Ecto neural progenitor cell (in vitro differentiated cells): ENCODE measurements at places on chromosomes 3 and 15.

DNA sequence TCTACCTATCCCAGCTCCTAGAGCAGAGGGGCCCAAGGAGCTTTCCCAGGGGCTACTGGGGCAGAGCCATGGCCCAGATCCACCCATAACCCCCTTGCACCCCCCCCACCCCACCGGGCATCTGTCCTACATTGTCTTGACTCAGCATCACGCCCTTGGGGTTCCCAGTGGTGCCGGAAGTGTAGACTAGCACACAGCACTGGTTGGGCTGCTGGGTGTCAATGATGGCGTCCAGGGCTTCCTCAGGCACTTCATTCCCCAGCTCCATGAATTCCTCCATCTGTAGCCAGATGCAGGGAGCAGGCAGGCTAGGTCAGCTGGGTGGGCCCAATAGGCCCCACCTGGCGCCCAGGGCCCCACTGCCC lies 33.2 kb downstream of the IDH3A start:
- DNase-seq = no peak

GRCh38 chr3:98971169-98971681 lies 69.7 kb upstream of the DCBLD2 start:
- no peak for DNase-seq

GRCh38 chr3:17307482-17307881 lies 422.7 kb downstream of the PLCL2 start:
- DNase-seq = no peak

DNA sequence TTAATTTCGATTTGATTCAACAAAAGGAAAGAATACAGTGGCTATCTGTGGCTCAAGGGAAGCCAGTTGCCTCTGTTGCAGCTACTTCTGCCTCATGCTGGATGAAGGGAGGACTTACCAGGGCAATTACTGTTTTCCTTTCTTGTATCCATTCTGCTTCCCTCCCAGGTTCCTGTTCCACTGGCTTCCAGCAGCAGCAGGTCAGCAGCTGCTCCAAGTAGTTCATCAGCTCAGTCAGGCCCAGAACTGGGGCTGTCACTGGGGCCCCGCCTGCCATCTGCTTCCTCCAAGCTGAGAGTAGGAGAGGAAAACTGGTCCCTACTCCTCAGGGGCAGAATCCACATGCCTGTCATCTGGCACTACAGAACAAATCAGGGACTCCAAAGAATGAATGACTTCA lies 48.6 kb upstream of the ULK4 start:
- no peak for DNase-seq

DNA sequence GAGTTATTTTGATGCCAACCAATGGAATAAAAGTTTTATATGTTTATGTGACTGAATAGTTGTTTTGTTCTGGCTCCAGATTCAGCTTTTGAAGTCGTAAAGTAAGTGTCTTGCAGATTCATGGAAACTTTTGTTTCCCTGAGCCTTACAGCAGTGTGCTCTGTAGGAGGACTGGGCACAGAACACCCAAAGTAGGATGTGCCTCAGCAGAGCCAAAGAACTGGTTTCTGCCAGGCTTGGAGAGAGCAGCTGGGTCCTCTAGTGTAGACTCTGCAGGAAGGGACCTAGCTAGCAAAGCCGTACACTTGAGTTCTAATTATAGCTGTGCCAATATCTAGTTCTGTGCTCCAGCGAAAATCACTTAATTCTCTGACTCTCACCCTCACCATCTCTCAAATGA lies 261.2 kb upstream of the DNAJC19 start:
- no peak for DNase-seq

DNA sequence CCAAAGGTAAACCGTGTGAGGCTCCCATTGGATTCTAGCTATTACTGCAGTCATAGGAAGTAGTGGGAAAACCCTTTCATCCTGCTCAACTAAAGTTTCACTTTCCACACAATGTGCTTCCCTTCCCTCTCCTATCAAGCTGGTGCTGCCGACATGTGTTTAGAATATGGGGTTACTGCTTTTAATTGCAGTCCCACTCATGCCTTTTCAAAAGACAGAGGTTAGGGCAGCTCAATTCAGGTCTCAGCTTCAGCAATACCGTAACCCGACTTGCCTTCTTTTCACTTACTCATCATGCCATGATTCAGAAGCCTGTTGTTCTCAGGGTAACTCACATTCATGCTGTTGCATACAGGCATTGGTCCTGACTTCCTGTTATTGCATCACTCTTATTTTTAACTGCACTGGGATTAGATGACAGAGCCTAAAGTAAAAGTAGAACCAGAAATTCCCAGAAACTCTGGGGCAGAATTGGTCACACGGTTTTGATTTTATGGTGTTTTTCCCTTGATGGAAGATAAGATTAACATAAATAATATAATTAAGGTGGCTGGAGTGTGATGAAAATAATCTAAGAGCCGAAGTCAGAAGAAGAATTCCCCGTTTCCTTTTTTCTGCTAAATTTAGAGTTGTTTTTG lies 45.7 kb downstream of the C2CD4B start:
- DNase-seq = no peak

DNA sequence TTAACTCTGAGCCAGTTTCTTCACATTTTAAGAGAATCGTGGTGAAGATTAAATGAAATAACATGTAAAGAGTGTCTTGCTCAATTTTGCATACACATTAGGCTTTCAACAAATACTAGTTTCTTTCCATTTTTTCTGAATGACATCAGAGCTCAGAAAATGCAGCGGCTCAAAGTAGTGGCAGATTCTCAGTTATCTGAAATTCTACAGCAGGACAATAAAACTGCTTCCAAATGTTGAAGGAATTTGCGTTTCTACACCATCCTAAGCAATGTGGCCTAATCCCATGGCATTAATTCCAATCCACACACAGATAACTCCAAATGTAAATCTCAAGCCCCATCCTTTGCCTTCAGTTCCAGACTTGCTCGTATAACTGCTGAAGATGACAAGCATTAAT lies 115.8 kb downstream of the PLCH1 start:
- DNase-seq = no peak

DNA sequence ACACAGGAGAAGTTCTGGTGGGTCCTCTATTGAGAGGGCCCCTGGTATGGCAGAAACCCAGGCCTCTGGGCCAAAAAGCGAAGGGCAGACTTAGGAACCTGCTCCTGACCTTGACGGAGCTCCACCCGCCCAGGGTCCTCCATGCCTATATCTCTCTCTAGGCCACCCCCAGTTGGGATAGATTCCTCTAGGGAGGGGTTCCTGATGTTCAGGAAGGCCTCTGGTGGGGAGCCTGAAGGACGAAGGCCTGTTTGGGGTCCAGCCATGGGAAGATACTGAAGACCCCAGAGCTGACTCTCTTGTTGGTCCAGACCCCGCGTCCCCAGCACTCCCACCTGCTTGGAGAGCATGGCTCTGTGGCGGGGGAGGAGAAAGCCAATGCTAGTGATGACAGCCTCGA lies 104.2 kb downstream of the CORO2B start:
- DNase-seq = peak; percentile 36

DNA sequence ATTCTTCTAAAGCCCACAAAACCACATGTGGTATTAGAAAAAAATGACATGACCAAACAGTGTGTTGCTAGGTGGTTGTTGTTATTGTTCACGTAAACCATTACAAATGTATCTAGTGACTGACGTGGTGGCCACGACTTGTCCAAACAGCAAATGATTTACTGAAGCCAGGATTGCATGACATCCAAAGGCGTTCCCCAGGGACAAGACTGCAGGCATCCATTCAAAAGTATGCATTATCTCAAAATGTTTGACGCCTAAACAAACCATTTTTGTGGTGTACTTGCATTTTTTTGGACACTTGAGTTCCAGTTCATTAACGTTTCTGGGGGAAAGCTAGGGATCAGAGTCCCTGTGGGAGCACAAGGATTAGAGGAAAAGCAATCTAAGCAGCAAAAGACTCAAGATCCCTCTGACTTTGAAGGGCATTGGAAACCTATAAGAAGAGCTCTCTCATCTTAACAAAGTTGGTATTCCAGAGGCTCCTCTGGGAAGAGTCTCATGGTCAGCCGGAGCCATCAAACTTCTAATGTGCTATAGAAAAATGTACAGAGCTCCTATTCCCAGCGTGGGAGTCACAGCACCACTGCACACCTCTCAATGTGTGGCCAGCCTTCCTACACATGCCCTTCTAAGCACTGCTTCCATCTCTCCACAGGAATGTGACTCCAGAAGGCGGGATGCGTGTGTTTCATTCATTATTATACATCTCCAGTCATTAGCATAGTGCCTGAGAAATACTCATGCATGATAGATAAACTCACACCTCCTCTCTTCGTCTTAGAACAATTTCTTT lies 62.9 kb downstream of the FBN1 start:
- no peak for DNase-seq

DNA sequence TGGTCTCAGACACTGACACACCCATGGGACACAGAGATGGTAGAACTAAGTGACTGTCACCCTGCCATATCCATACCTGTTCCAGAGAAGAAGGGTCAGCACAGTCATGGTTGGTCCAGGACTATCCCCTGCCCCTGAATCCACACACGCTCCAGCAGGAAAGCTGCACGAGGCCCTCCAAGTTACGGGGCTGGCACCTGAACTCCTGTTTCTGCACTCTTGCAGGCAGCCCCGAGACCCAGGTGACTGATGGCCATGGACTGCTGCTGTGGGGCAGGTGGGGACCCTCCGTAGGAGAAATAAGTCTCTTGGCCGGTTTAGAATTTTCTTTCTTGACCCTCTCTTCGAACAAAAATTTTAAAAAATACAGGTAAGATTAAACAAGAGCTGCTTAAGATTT lies 30.6 kb downstream of the CHDH start:
- DNase-seq = no peak

DNA sequence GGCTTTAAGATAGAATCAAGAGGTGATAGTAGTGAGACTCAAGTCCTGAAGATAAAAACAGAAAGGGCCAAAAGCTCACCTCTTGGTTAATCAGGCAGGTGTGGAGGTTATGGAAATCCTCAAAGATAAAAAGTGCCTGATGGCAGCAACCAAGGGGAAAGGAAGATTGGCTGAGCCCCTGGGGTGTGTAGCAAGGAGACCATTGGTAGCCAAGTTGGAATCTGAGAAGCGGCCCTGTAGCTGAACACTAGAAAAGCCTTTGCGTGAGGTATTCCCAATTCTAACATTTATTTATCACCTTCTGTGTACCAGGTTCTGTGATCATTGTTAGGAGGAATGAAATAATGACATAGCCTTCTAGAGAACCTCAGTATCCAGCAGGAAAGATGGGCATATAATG lies 98.9 kb downstream of the ZNF609 start:
- no peak for DNase-seq

- no peak for DNase-seq
Measured at GRCh38 chr15:77473328-77473727, 52.6 kb downstream of the HMG20A start.

GRCh38 chr15:68749793-68750192 lies 70.9 kb downstream of the ANP32A start:
- no peak for DNase-seq

DNA sequence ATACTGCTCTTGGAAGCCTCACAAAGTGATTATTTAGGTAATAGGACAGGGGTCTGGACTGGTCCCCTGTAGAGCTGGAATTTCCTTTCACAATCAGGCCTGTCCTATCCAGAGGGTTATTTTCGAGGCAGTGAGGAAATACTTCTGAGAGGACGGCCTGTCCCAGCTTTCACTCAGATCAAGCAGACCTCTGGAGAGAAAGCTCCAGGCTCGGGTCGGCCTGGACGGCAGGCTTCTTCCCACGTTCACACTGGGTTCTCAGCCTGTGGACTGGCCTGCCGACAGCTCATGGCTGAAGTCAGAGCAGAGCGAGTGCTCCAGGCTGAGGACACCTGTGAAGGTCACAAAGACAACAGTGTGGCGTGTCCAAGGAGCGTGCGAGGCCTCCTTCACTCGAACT lies 405.3 kb downstream of the VPS13C start:
- no peak for DNase-seq

- no peak for DNase-seq
Measured at GRCh38 chr3:115651087-115651486, 27.8 kb downstream of the GAP43 start.

- DNase-seq = peak; percentile 80
Measured at GRCh38 chr3:179563271-179563783, 601 bp downstream of the ACTL6A start.

- DNase-seq = no peak
Measured at GRCh38 chr3:8757551-8758518, 11.6 kb downstream of the OXTR start.

GRCh38 chr3:89867286-89867685 lies 759.9 kb downstream of the EPHA3 start:
- DNase-seq = no peak

DNA sequence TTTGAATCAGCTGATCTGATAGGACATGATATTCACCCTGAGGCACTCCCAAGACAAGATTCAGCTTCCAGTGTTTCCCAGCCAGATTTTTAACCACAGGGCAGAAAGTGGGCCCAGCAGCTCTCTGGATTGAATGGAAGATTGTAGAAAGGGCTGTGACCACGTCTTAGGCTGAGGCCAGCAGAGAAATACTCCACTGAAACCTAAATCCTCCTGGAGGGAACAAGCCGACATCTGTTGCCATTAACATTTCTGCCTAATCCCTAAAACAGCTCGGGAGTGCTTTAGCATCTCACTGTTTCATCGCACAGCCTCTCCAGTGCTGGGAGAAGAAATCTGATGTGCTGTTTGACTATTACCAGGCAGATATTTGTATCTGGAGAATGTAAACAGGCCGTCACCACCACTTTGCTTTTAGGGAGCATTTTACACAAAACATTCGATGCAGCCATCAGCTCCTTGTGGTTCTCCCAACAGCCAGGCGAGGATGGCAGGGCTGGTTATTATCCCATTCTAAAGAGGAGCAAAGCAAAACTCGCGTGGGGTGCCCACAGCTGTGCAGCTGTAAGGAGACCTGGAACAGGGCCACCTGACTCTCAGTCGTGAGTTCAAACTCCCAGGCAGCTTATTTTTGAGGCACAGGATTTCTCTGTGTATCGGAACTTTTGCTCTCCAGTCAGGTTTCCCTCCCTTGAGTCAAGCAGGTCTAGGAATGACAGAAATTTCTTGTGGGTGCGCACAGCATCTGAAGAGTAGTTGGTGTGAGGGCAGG lies 117.4 kb downstream of the LIPC start:
- no peak for DNase-seq

DNA sequence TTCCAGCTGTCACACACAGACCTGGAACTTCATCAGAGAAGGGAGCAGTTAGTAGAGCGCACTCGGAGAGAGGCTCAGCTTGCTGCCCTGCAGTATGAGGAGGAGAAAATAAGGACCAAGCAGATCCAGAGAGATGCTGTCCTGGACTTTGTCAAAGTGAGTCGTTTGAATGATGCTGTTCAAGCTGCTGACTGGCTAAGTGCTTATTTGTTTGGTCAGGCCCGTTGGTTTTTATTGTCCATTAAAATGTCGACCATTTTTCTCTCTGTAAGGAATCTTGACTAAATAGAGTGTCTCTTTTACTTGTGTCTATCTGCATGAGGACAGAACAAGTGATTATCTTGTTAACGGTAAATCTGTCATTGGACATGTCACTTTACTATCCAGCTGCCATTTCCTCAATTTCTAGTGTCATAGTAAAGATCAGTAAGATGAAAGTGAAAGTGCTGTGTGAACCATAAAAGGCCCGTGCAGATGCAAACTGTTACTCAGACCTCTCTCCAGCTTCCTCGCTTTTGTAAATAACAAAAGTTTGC lies 56.9 kb downstream of the LRCH3 start:
- DNase-seq = no peak

- DNase-seq = no peak
Measured at GRCh38 chr3:38085311-38085942, 46.4 kb downstream of the DLEC1 start.

GRCh38 chr3:101976473-101976872 lies 127.2 kb downstream of the NFKBIZ start:
- DNase-seq = no peak
